ENCODE measurements at places on chromosomes 2 and 18. TPM values are rescaled to one million over a fixed set of nuclear protein-coding genes. Genes with fewer than 3 reads are reported as not detected.

The KLHL30 gene
- 4.1 TPM for total RNA-seq

The IL37 gene
- total RNA-seq, result 0.22 TPM

The TDRD15 gene
- total RNA-seq, result 0.02 TPM

The SYT4 gene
- total RNA-seq, result not detected

The PHOSPHO2 gene
- 4.9 TPM for total RNA-seq

The PLB1 gene
- total RNA-seq, result 0.61 TPM

The DCDC2C gene
- not detected for total RNA-seq
